ENCODE measurements at places on chromosomes 2 and 18. TPM values are rescaled to one million over a fixed set of nuclear protein-coding genes. Genes with fewer than 3 reads are reported as not detected.

Gene C1QL2
- not detected for total RNA-seq

Gene GPBAR1
- 0.63 TPM for total RNA-seq

Gene LCT
- total RNA-seq, result 0.13 TPM

Gene FER1L5
- not detected for total RNA-seq

Gene VAMP5
- 85.3 TPM for total RNA-seq

Gene FBXO41
- total RNA-seq, result 16.4 TPM

Gene SLC4A5
- total RNA-seq, result 4.6 TPM

Gene LRRC30
- total RNA-seq, result not detected

Gene DNAH7
- not detected for total RNA-seq

Gene PARD3B
- total RNA-seq, result 1.2 TPM

Gene DYNC1I2
- 51.9 TPM for total RNA-seq

Gene ODC1
- 39.6 TPM for total RNA-seq

Gene CDK15
- not detected for total RNA-seq

Gene DLX2
- total RNA-seq, result not detected

All from activated naive CD4-positive, alpha-beta T cell treated with anti-CD3 and anti-CD28 coated beads, Interleukin-2, amount 10 ng/mL, durations not matched to agents 5 hours and 36 hours (primary cell).